ENCODE measurements at places on chromosomes 1 and 21.

DNA sequence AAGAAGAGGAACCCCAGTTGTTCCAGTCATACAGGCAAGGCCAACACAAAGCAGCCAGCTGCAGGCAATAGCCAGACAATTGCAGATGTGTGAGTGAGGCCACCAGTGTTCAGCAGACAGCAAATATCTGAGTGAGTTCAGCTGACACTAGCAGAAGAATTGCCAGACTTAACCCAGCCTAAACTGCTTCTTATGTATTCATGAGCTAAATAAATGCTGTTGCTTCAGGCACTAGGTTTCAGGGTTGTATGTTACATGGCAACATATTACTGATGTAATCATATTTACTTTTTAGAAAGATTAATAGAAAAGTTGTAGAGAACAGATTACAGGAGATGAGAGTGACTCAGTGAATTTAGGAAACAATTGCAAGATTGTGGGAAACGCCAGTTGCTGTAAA is 129.8 kb upstream of the CHODL start:
- no peak for DNase-seq

- DNase-seq, result peak; percentile 63
Measured at GRCh38 chr1:70043804-70044203, 161.6 kb downstream of the LRRC40 start.

GRCh38 chr1:54987919-54988705 is 7.7 kb downstream of the TMEM61 start:
- DNase-seq, result peak; percentile 69

DNA sequence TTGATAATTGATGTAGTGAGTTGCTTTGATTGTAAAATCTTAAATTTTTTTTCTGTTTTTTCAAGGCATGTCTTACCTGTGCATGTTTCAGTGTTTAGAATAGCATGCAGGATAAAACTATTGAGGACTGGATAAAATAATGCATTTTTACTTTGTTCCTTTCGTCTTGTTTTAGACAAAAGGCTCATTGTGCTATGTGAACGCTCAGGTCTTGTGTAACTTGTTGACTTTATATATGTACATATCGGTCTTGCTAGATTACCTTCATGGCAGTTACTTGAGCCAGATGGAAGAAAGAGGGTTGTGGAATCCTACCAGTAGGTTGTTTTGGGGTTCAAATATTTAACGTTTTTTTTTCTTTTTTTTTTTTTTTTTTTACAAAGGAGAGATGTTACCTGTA is 7.0 kb downstream of the NFIA start:
- no peak for DNase-seq

- no peak for DNase-seq
Measured at GRCh38 chr1:71657891-71658679, 577.2 kb upstream of the ZRANB2 start.

DNA sequence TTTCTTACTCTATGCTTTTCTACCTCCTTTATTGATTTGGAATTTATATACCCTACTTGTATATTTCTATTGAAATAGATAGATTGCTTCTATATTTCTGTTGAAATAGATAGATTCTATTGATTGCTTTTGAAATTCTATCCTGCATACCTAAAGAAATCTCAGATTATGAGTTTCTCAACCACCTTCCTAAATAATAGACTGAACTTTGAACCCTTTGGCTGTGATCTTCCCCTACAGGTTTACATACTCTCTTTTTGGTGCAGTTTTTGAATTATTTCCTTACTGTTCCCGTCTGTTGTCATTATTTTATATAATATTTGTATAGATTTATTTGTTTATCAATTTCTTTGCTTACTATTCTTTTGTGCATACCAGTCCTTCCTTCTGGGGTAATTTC is 20.4 kb upstream of the CSF3R start:
- no peak for DNase-seq
